ENCODE measurements at places on chromosomes 5 and 9.

DNA sequence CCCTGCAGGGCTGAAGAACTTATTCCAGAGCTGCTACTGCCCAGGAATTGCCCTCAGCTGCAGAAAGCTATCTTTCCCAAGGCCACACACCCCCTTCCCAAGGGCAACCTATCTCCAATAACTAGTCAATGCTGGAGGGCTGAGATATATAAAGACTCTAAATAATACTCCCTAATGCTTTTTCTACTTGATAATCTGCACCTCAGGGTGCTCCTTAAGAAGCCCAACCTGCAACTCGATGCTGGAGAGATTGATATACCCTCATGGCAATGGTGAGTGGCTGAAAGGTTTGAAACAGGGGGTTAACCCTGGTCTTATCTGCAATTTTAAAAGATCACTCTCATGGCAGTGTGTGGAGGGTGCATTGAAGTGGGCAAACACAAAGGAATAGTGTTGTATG, 142.7 kb upstream of the APC start:
- DNase-seq: no peak

DNA sequence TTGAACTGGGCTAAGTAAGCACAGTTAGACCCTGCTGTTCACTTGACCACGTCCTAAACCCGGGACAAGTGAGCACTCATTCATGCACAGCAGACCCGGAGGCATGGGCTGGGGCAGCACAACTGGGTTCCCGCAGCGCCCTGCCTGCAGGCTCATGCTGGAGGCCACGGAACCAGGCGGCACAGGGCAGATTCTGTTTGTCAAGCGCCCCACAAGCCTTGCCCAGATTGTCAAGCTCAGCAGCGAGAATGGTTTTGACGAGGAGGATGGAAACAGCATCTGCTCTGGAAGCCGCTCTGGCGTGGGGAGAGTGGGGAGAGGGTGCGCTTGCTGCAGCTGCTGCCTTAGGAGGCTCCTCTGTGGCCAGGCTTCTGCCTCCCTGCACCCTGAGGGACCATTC, 32.7 kb downstream of the PRRT1B start:
- no peak for DNase-seq

- DNase-seq: no peak
Measured at GRCh38 chr9:115109486-115109885, 8.5 kb downstream of the TNC start.

- no peak for DNase-seq
Measured at GRCh38 chr9:94974154-94974879, 247.8 kb downstream of the AOPEP start.

DNA sequence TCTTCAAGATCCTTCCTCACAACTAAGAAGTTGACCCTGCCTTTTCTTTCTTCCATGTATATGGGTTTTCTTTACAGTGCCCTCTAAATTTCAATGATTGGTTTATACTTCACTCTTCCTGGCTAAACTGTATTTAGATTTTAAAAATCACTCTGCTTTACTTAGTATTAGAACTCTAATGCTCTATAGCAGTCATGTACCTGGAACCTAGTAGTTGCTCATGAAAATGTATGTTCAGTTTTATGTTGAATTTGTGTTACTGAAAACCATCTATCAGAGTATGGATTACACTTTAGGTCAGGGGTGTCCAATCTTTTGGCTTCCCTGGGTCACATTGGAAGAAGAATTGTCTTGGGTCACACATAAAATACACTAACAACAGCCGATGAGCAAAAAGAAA, 1024.3 kb downstream of the NR2F1-AS1 start:
- DNase-seq: no peak

DNA sequence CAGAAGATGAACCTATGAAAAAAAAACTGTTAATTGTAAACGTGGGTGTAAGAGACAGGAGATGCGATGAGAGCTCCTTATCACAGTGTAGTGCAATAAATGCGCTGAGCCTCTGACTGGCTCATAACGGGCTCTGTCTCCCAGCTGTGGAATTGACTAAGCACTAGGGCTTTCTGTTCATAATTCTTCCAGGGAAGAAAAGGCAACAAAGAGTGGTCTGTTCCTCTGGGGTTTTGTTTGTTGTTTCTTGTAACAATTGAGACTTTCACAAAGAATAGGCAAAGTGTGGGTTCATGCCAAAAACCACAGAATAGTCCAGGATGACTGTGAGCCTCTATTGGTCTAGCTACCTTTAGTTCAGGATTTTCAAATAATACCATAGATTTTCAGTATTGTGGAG, 39.4 kb downstream of the UBE2QL1 start:
- DNase-seq: no peak

- no peak for DNase-seq
Measured at GRCh38 chr5:93126634-93127033, 454.4 kb downstream of the NR2F1-AS1 start.

GRCh38 chr5:44774279-44774880, 34.4 kb upstream of the MRPS30 start:
- no peak for DNase-seq

DNA sequence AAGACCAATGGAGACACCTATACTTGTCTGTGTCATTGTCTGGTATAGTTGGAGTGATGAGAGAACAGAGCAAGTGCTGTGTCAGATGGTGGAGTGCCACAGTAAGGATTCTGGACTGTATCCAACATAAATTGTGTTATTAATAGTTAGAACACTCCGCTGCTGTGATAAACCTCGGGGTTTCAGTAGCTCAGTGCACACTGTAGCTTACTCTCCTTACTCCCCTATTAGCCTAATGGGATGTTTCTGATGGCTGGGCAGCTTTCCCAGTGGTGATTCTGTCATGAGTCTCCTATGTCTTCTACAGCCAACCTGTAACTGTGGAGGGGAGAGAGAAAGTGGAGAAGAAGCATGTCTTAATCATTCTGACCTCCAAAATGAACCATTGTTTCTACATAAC, 127.6 kb upstream of the PTCH1 start:
- DNase-seq: no peak

DNA sequence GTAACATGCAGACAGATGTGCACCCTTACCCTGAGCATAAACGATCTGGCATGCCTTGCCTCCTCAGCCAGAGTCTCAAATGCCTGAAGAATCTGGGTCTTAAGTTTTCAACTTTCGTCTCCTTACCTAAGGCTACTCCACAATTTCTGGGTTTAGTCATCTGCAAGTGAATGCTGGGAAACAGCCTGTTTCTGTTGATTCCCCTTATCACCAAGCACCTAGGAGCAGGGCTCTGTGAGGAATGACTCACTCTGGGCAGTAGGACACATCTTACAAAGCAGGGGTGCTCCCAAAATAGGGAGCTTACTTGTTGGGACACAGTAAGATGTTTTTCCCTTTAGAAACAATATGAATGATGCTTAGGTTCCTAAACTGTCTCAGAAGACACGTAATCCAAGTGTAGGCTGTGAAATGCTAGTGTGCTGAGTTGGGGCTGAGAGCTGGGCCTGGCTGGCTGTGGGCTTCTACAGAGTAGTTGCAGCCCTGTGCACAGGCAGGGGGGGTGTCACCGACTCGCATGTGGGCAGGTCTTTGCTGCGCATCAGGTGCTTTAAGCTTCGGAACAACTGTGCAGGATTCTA, 58.0 kb downstream of the DAP start:
- DNase-seq: no peak

DNA sequence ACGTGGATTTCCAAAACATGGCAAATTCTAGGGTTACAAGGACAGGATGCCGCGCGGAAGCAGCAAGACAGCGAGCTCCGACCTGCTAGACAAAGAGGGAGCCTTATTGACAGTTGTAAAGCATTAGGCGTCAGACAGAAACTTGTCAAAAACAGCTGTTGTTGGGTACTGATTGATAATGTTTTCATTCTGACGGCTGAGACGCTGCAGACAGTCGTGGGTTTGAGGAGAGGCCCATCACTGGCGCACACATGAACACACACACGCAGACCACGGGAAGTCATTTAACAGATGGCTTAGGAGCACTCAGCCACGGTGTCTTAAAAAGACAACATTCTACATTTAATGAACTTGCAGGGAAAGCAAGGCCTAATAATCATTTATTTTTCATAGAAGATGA, 324.0 kb downstream of the NDUFS4 start:
- no peak for DNase-seq

DNA sequence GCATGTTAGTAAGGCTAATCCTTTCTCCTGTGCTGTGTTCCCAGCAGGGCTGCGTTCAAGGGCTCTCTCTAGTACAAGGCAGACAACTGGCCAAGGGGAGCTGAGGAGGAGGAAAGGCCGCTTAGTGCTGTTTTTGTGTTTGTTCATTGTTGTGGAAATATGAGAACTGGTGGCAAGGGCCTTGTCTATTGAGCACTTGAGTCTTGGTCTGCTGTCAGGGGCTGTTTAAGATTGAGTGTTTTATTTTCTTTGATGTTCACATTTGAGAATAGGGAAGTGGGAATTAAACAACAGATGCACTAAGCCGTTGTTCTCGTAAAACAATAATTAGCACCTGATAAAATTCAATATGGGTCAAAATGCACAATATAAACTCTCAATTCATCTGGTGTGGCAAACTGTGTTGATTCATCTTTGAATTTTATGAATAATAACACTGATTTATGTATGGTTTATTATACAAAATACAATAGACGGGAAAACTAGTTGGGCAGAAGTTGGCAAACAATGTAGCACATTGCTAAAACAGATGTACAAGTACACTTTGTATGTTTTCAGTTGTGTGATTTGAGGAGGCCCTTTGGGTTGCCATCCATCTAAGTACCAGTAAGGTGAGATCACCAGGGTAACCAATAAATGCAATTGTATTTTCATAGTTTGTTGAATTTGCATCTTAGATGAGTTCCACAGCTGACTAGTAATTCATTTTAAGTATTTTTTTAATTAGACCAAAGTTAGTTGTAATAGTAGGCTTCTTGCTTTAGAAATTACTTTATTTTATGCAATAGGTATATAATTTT, 97.6 kb upstream of the GRHPR start:
- no peak for DNase-seq

DNA sequence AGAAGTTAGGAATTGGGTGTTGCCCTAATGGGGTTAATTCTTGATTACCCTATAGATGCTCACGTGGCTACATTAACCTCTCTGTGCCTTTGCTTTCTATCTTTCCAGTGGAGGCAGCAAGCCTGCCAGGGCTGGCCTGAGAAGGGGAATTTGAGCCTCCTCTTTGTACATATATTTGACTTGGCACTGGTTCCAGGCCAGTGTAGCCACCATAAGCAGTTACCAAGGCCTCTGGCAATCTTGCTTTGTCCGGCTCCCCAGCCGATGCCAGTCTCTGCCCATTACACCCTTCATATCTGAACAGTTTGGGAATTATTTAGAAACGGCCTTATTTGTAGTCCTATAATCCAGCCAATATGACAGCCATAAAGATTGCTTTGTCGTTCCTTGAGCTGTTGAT, 58.6 kb upstream of the PPARGC1B start:
- no peak for DNase-seq

Measured in stimulated activated CD4-positive, alpha-beta T cell treated with anti-CD3 and anti-CD28 coated beads, Interleukin-1b, Interleukin-23, amount 100 ng/mL, for 24 hours (primary cell).